ENCODE measurements at places on chromosomes 1 and 21.
A peak's percentile ranks its signal among the peaks of the same experiment; 100 is the strongest.

DNA sequence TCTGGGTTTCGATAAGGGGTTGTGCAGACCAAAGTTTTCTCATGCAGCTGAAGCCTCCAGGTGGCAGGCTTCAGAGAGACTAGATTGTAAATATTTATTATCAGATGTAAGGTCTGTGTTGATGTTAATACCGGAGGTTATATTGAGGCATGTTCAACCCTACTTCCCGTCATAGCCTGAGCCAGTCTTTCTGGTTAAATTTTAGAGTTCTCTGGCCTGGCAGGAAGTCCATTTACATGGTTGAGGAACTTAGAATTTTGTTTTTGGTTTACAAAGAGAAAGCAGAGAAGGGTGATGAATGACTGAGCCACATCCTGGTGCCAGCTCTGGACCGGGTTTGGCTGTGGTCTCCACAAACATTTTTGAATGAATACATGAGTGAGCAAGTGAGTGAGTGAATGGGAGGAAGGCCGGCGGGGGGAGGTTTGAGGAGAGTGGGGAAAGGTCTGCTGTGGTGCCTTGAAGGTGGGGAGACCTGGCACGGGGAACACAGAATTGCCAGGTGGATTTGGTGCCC lies 218.5 kb downstream of the DISC1 start:
- no peak for DNase-seq

DNA sequence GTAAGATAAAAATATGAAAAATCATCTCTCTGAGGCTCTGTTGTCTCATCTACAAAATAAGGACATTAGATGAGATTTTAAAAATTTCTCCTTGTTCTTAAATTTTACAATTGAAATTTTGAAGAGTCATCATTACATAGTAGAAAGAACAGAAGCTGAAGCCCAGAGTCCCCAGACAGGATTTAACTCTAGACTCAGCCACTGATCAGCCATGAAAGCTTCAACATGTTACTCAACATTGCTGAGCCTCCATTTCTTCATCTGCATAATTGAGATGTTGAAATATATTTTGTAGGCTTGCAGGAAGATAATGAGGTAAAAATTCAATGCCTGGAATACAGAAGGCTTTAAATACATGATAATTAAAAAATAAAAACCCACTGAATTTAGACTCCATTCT lies 633.3 kb downstream of the LMO4 start:
- DNase-seq: no peak

DNA sequence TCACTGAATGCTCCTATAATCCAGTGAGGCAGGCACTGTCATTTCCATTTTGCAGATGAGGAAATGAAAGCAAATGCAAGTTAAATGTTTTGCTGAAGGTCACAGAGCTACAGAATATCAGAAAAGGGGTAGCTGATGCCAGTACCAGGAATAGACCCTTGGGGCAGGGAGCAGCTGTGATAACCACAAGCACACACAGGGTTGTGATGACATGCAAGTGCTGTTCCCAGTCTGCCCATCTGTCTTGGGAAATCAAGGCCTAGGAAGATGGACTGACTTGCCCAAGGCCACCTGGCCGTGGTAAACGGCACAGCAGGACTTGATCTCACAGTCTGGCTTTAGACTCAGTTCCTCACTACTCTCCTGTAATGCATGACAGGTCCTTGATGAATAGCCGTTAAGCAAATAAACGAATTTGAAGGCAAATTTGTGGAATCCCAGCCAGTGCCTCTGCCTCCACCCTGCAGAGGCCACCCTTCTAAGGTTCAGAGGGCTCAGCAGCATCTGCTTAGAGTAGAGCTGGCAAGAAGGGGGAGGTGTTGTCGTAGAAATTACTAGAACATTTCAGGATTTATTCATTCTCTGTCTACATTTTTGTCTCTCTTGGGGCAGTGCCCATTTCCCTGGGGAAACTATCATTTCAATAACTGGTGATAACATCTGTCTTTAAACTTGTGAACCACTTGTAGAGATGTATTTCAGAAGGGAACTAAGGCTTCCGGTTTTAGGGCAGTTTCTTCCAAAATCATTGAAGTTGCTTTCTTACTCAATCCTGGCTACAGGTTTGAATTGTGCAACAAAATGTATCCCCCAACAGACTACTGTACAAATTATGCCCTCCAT lies 53.2 kb upstream of the MRPS6 start:
- DNase-seq: no peak

GRCh38 chr1:184407816-184408510 lies 21.1 kb downstream of the C1orf21 start:
- no peak for DNase-seq

- no peak for DNase-seq
Measured at GRCh38 chr1:78009276-78009675, 4.5 kb downstream of the DNAJB4 start.

- no peak for DNase-seq
Measured at GRCh38 chr1:173937062-173937461, 19.9 kb upstream of the SERPINC1 start.

GRCh38 chr1:193568512-193568911 lies 382.1 kb upstream of the B3GALT2 start:
- DNase-seq: no peak

DNA sequence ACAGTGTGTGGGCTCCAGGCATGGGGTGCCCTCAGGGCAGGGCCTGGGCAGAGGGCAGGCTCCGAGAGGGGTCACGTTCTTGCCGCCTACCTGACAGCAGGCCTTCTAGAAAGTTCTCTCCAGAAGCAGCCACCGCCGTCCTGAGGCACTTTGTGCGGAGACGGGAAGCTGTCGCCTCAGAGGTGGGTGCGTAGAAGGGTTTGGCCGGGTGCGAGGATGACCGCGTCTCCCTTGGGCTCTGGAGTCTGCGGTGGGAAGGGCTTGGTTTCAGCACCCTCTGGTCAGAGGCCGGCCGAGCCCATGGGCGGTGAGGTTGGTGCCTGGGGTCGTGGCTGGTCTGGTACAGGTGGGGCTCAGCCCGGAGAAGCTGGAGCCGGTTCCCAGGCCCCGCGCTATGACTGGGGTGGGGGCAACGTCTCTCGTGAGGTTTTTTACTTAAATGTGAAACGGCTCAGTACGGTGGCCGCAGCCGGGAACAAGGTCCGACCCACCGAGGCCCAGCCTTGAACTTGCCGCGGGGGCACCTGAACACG lies 10.1 kb upstream of the TTLL10 start:
- no peak for DNase-seq

GRCh38 chr1:104932030-104932915 lies 1182.6 kb downstream of the AMY1C start:
- DNase-seq: no peak

DNA sequence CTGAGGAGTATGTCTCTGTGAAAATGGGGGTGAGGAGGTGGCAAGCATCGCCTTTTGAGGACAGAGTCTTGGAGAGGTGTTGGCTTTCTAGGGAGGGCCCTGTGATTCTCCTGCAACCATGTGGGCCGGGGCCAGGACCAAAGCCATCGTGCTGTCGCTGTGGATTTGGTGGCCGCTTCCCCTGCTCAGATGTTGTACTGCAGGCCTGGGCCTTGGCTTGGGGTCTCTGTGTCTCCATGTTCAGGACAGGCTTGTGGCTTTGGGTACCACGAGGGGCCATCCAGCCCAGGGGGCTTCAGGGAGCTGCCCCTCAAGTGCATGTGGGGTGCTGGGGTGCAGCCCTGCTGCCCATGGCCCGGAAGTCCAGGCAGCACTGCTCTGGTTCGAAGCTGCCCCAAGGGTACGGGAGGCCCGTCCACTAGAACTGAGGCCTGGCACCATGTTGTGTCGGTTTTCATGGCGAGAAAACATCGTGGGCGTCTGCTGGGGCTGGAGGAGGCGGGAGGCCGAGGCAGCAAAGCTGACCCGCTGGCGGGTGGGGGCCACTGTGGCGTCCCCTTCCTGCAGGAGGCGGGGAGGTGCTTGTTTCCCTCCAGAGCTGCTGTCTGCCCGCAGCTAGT lies 55.4 kb downstream of the SKI start:
- no peak for DNase-seq

DNA sequence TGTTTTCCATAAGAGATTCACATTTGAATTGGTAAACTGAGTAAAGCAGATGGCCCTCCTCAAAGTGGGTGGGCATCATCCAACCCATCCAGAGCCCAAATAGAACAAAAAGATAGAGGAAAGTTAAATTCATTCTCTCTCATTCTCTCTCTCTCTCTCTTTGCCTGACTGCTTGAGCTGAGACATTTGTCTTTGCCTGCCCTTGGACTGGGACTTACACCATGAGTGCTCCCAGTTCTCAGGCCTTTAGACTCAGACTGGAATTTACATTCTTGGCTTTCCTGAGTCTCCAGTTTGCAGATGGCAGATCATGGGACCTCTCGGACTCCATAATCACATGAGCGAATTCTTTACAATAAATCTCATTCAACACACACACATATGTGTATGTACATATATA lies 69.6 kb downstream of the RGS13 start:
- no peak for DNase-seq

- no peak for DNase-seq
Measured at GRCh38 chr1:18239671-18240070, 132.1 kb downstream of the IGSF21 start.

DNA sequence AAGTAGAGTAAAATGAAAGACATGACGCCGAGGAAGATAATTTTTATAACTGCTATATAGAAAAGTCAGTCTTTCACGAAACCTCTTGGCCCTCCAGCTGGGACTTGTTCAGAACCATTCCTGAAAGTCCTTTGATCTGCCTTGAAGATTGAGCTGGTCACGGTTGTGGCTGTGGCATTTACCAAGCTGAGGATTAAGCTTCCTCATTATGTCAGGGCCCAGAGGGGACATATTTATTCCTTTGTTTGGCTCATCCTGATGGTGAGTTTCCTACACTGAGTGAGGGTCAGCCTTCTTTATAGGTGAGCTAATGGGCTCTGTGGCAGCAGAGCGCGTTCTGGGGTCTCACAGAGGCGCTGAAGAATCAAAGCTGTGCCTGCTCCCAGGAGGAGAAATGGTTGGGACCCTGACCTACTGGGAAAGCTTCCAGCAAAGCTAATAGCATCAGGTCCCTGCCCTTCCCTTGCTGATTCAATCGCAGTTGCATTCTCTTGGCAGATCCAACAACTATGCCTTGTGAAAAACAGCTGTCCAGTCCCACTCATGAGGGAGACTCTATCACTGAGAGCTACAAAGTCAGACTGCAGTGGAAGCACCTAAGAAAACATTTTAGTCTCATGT lies 43.2 kb upstream of the PBX1 start:
- DNase-seq: no peak

GRCh38 chr1:231919239-231919885 lies 292.8 kb downstream of the DISC1 start:
- DNase-seq: no peak

GRCh38 chr1:239952348-239953308 lies 139.1 kb upstream of the FMN2 start:
- peak; percentile 56 for DNase-seq

DNA sequence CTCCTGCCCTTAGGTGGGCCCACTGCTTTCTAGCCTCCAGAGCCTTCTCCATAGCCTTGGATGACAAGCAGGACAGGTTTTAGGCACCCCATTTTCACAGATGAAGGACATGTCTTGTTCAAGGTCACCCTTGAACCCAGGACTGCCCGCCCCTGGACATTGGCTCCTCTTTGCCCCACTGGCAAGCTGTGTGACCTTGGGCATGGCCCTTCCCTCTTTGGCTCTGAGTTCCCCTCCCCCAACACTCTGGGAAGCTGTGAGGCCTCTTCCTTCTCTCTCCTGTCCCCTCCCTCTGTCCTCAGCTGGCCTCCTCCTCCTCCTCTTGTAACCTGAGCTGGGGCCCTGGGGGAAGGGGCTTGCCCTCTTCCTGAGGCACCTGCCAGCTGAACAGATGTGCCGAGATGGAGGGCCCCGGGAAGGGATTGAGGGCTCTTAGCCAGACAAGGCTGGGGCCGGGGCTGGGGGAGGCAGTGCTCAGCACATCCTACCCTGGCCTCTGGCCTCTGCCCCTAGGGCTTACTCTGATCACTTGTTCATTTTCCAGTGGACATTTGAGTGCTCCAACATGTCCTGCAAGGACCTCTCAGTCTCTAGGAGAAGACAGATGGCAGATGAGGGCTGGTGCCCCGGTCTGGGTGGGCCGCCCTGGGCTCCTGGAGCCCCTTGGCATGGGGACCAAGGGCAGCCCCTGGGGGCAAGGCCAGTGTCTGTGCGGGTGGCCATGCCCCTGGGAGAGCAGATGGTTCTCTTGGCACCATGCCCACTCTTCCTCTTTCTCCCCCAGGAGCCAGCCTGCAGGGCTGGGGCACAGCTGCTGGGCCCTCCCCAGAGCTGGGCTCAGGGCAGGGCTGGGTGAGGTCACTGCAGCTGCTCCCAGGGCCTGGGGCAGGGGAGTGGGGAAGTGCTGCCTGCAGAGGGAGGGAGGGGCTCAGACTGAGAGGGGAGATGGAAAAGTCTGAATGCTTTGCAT lies 10.7 kb downstream of the FOXO6 start:
- peak; percentile 77 for DNase-seq

GRCh38 chr1:200880212-200880611 lies 7.4 kb downstream of the GPR25 start:
- DNase-seq: no peak

- no peak for DNase-seq
Measured at GRCh38 chr1:117188816-117189437, 21.8 kb downstream of the VTCN1 start.

GRCh38 chr1:40143891-40144575 lies 17.2 kb upstream of the RLF start:
- peak; percentile 64 for DNase-seq

- no peak for DNase-seq
Measured at GRCh38 chr1:245678860-245679411, 524.2 kb downstream of the KIF26B start.

DNA sequence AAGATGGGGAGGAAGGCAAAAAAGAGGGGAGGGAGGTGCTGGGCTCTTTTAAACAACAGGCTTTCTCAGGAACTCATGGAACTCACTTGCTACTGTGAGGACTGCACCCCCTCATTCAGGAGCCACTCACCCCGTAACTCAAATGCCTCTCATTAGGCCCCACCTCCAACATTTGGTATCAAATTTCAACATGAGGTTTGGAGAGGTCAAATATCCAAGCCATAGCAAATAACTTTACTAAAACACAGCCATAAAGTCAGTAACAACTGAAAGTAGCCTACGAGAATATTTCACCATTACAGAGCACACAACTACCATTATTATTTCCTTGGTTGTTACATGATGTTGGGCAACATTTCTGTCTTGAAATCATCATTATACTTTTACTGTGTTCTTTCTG lies 13.1 kb upstream of the DMRTB1 start:
- no peak for DNase-seq

DNA sequence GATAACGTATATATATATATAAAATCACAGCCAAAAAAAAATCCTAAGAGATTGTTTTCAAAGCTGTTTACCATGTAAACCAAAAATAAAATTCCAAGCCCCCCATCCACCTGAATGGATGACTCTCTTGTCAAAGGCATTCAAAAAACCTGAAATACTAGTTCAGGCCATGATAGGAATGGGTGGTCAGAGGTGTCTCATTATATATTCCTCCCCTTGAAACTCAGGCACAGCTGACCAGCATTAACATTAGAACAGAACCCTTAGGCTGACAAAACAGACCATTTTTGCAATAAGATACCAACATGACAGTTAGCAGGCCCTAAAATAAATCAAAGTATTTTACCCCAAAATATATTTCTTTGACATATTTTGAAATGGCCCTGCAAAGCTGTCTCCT lies 122.5 kb downstream of the DNM3 start:
- DNase-seq: no peak

- DNase-seq: peak; percentile 51
Measured at GRCh38 chr21:44897326-44898010, 23.2 kb downstream of the ITGB2 start.

Measured in nephron progenitor cell (in vitro differentiated cells).